ENCODE measurements at places on chromosomes 7 and 10.

- no peak for DNase-seq
Observed at GRCh38 chr10:44908066-44908749, 2.9 kb upstream of the TMEM72 start.

DNA sequence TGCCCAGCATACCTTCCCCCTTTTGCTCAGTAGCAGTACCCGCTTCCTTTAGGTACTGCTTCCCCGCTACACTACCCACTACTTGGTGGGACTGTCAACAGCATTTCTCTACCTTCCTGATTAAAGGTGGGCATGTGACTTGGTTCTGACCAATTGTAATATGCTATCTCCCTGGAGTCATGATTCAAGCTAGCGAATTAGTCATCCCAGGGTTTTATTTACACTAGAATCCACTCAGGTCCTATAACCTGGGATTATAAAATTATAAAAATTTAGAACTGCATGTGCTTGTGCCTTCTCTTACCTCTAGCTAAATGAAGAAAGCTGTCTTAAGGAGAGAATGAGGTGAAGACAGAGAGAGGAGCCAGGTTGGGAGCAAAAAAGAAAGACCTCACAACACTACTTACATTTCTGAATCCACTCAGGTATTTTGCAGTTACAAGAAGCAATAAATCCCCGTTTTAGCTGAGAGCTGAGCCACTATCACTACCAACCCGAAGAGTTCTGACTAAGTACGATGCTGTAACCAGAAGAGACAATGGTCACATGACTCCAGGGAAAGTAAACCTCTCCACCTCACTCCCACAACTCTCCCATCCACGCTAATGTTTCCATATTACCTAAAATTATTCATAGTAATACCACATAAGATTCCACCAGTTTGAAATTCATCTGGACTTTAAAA is 9.7 kb downstream of the GBX1 start:
- no peak for DNase-seq

GRCh38 chr10:69769395-69769992 is 32.2 kb upstream of the COL13A1 start:
- no peak for DNase-seq

DNA sequence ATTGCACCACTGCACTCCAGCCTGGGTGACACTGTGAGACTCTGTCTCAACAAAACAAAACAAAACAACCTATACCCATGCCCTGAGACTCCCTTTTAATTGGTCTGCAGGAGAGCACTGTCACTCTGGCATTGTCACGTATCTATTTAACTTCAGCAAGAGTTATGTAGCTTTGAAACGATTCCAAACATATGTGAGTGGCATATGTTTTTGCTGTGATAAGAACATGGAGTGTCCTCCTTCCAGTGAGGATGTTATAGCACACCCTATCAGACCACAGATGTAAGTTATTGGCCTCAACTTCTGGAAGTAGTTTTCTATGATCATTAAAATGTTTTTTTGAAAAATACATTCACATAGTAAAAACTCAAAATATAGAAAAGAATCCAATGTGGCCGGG is 15.5 kb upstream of the DNAJC12 start:
- DNase-seq = no peak

DNA sequence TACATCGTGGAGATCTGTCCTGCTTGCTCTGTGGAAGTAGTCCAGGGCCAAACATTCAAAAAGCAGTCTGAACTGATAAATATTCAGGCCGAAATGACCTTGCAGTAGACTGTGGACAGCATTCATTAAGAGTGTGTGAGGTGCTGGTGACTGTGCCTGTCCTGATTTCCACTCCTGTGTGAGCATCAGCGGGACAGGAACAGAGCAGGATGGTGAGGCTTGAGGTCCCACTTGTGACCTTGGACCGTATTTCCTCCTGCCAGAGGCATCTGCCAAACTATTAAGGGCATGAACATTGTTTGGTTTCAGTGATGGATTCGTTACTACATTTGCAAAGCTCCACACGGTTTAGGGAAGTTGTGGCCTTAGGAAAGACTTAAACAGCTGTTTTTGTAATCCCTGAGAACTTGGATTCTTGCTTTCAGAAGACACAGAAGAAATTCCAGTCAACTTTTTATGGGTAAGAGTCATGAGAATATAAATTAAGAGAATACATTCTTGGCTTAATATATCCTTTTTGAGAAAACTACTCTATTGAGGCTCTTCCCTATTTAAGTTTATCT is 32.8 kb downstream of the CCNY start:
- DNase-seq = no peak

DNA sequence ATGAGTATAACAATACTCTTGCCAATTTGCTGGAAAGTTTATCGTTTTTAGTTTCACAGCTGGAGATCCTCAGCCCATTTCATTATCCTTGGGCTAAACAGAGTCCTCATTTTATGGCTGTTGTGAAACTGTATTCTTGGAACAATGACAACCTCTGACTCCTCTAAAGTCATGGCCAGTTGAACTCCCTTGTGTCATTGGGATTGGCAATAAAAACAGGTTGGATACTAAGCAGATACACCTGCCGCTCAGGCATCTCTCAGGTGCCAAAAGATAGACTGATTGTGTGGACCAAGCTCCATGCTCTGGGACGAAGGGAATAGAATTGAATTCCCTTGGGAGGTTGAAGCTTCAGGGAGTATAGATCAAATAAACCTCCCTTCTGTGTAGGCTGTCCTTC is 182.2 kb downstream of the WDR11 start:
- DNase-seq = no peak

- no peak for DNase-seq
Observed at GRCh38 chr7:36686499-36686898, 37.8 kb downstream of the AOAH start.

- DNase-seq = no peak
Observed at GRCh38 chr10:1214882-1215540, 158.8 kb downstream of the WDR37 start.

GRCh38 chr7:51577390-51577789 is 260.8 kb upstream of the COBL start:
- no peak for DNase-seq

GRCh38 chr10:58326967-58327381 is 7.8 kb upstream of the UBE2D1 start:
- DNase-seq = no peak

- no peak for DNase-seq
Observed at GRCh38 chr10:86262688-86263181, 103.9 kb downstream of the GRID1 start.

GRCh38 chr7:139640681-139641080 is 117.2 kb downstream of the CLEC2L start:
- no peak for DNase-seq

DNA sequence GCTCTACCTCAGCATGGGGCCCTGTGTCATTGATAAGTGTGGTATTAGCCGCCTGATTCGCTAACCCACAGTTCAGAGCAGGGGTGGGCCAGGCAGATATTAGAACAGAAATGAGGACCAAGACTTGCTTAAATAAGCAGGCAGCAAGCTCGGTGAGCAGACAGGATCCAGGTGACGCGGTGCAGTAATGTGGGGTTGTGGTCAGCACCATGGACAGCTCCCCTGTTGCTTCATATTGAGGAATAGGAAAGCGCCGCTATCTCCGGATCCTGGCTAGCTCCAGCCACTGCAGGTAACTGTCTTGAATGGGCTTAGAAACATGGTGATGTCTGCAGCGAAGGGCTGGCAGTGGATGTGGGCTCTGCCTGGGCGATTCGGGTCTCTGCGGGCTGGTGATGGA is 51.3 kb upstream of the GPR26 start:
- peak; percentile 33 for DNase-seq

GRCh38 chr10:29479081-29479925 is 155.5 kb downstream of the SVIL start:
- DNase-seq = no peak

DNA sequence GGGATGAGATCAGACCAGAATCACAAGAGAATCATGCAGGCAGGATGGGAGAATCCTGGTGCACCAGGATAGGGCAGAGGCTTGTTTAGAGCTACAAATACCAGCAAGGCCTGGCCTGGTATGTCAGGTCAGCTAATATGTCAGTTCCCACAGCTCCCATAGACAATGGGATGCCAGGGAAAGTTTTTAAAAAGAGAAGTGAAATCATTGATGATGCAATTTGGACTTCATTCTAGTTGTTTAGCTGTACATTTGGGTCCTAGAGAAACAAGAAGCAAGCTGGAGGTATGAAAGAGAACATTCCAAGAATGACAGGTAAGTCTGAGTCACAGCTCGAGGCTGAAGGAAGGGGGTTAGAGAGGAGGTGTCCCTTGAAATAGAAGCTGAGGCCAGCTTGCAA is 45.2 kb downstream of the GPR141 start:
- no peak for DNase-seq

DNA sequence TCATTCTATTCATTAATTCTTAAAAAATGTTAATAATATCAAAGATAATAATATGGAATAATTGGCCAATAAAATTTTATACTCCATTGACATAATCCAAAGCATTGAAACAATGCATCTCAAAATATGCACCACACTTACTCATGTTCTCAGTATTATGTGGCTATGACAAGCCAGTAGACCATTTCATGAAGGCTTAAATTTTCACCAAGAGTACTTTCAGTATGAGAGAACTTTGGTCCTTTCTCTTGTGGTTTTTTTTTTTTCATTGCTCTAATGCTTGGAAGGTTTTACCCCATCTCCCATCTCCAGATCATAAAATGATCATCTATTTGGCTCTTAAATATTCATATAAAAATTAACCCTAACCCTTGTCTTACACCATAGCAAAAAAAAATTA is 45.5 kb upstream of the TMEM140 start:
- DNase-seq = no peak

DNA sequence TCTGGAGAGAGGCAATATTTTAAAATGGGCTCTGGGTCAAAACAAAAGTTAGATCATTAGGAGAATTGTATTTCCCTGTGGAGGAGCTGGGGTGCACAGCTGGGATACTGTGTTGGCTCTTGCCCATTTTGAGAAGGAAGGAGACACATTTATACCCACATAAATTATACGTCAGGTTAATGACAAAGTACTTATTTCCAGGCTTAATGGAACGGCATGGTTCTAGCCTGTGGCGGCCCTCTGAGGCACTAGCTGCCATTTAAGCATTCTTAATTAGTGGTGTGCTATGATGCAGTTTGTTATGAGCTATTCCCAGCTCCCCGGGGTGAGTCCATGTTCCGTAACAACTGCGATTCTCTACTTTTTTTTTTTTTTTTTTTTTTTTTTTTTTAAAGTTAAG is 193.5 kb downstream of the SEC23IP start:
- no peak for DNase-seq

DNA sequence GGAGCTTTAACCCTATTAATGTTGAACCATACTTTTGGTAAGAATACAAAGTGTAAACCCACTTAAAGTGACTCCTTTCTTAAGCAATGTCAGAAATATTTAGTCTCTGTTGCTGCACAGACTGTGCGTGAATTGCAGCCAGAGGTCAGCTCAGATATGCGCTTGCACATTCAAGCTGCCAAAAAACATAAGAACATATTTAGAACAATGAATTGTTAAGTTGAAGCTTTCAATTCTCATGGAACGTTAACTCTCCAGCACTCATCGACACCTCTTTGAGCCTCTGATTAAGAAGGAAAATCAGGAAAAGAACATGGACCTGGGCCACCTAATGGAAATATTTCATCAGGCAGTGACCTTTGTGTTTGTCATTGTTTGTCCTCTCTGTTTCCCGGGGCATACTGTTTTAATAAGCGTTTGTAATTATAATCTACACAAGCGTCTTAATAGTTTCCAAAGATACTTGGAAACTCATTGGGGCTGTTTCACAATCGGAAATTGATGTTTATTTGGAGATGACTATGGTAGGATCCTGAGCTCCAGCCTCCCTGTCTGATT is 193.0 kb upstream of the CELF2 start:
- no peak for DNase-seq

- no peak for DNase-seq
Observed at GRCh38 chr7:33757050-33757449, 148.3 kb upstream of the BMPER start.

DNA sequence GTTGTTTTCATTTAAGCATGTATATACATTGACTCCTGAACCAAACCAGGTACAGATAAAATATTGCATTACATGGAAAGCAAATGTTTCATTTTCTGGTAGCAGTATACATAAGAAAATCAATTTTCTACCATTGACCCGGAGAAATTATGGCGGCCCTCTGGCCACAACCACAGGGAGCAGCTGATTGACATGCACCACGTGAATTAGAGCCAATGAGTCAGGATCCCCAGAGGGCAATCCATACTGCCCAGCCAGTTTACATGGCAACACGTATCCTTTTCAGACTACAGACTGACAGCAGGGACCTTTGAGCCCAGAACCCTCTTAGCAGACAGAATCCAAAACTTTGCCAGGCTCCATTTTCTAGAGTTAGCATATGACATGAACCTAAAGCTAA is 272.2 kb upstream of the NEBL start:
- no peak for DNase-seq

GRCh38 chr7:98040626-98041360 is 50.8 kb upstream of the OCM2 start:
- no peak for DNase-seq

DNA sequence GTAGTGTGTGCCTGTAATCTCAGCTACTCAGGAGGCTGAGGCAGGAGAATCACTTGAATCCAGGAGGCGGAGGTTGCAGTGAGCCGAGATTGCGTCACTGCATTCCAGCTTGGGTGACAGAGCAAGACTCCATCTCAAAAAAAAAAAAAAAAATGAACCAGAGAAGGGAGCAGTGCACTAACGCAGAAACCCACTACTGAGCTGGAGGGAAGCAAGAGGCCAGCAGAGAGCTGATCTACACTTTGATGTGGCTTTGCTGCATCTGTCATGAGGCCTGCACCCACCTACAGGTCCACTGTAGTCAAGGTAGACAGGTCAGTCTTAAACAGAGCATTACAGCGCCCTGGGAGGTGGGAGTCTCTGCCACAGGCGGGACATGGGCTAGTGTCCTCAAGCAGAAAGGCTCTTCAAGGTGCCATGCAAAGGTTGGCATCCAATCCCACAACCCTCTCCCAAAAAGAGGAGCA is 30.0 kb downstream of the MAT1A start:
- no peak for DNase-seq

DNA sequence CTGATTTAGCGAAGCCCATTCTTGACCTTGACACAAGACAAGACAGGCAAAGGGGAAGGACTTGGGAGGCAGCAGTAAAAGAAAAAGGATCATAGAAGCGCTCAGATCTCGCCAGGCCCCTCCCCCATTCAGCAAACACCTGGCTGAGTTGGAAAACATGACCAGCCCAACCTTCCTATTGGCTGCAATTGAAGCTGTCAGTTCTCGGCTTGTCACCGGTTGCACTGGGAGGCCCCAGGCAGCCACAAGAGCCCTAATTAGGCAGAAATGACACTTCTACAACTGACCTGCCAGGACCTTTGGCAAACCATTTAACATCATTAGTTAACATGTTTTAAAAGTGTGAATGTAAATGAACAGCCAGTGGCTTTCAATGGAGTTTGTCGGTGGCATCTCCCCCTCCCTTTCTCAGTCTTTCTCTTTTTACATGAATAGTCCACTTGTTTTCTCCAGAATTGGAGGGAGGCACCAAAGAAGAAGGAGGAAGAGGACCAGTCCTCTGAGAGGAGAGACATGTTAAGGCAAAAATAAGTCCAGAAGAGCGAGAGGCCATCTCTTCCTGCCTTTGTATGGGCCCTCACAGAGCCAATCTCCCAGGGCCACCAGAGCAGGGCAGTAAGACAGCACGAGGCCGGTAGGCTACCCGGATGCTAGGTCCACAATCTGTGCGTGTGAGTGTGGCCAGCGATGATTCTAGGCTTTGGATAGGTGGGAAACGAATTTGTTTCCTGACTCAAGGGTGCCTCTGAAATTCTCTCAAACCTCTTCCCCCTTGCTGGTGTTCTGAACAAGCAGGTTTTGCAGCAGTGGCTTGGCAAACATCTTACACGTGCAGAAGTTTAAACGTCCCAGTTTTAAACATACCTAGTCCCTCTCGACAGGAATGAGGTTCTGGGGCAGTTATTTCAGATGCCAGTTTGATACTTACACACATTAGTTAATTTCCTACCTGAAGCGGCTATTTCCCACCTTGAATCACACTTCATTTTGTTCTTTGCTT is 15.0 kb upstream of the ENO4 start:
- no peak for DNase-seq

All from activated CD8-positive, alpha-beta memory T cell treated with anti-CD3 and anti-CD28 coated beads for 1 hour (primary cell).